ENCODE measurements at places on chromosomes 6 and 20.

DNA sequence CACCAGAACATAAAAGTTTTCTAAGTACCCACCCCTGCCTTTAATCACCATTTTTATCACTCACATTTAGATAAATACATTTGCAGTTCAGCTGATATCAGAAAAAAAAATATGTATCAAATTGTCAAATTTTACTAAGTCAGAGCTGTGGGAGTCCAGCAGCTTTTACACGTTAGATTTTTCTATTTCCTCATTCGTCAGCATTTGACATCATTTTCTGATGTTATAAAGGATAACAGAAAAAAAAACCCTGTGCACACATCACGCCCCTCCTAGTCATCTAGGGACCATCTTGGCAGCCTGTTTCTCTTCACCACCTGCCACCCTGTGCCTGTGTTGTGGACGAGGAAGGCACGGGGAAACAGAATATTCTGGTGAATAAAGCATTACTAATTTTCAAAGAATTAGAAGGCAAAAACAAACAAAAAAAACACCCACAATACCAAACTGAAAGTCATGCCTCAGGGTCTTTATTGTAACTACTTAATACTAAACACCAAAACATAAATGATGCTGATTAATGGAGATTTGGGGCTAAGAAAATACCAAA, 12.4 kb downstream of the B4GALT5 start:
- no peak for DNase-seq

GRCh38 chr6:45504947-45505346, 127.2 kb upstream of the SUPT3H start:
- DNase-seq, result peak; percentile 42

GRCh38 chr20:34015401-34016335, 22.0 kb downstream of the RALY start:
- peak; percentile 43 for DNase-seq

DNA sequence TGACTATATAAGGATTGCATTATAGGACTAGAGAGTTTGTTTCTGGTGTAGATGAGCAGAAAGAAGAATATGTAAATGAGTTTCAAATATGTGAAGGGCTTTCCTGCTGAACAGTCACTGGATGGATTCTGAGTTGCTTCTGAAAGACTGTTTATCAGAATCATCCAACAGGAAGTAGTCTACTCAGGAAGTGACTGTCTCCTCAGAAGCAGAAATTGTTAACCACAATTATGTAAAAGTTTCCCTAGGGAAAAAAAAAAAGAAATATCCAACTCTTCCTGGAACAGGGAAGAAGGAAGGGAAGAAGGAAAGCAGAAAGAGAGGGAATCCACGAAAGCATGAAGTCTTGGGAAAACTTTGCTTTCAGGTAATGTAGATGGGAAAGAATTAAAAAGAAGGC, 138.9 kb downstream of the TENT5A start:
- DNase-seq, result peak; percentile 25

DNA sequence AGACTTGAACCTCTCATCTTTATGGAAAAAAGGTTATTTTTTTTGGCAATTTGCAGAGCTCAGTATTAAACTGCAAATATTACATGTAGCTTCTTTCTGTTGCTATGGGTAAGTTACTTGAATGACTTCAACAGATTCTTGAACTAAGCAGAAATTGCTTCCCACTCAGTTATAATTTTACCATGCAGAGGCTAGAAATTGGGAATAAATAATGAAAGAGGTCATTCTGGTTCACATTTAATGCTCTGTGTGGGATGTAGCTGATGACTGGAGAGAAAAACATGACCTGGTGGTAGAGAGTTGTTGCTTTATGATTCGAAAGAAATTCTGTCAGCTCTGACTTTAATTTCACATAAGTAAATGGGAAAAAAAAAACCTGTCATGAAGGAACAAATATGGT, 16.8 kb upstream of the ADGB start:
- no peak for DNase-seq

DNA sequence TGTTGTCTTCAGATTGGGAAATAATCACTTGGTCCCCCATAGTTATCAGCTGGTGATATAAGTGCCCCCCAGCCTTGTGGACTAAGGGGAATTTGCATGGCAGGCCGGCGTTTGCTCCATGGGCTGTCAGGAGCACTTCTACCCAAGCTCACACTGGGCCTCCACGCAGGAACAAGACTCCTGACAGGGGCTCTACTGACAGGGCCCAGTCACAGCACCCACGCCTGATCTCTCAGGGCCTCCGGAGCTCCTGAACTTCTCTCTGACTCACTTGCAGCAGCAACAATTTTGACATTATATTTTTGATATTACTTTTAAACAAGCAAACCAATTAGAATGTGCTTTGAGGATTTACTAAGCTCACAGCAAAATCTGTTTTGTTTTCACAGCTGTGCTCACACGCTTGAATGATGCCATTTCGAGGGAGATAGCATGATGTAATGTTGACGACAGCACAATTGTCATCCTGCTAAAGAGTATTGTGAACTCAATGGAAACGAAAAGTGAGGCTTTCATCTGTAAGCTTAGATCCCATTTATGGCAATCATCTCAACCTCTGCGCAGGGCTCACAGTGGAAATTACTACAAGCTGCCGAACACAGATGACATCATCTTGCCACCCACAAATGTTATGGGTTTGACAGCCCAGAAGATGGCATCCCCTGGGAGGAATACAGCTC, 28.7 kb upstream of the TXNDC5 start:
- no peak for DNase-seq

DNA sequence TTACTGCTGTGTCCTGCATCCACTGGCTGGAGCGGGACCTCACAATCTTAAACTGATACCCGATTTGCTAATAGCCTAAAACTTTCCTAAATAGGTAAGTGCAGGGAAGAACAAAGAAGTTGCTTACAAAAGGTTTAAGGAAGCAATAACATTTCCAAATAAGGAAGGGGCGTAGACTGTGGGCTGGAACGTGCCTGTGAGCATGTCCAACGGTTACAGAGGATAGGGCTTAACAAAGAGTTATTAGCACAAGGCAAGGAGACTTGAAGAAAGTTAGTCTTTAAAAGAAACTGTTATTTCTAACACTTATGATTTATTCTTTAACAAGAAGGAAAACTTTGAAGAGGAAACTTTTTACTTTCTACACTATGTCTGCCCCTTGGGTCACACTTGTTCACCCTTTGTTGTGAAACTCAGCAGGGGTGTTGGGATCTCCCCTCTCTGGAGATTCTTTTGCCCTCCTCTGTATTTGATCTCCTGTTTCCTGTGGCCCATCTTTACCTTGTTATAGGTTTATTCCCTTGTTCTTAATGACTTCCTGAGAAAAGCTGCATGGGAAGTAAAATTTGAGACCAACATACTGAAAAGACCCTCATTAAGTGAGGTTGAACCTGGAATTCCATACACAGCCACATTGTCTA, 28.7 kb downstream of the KAT14 start:
- no peak for DNase-seq

DNA sequence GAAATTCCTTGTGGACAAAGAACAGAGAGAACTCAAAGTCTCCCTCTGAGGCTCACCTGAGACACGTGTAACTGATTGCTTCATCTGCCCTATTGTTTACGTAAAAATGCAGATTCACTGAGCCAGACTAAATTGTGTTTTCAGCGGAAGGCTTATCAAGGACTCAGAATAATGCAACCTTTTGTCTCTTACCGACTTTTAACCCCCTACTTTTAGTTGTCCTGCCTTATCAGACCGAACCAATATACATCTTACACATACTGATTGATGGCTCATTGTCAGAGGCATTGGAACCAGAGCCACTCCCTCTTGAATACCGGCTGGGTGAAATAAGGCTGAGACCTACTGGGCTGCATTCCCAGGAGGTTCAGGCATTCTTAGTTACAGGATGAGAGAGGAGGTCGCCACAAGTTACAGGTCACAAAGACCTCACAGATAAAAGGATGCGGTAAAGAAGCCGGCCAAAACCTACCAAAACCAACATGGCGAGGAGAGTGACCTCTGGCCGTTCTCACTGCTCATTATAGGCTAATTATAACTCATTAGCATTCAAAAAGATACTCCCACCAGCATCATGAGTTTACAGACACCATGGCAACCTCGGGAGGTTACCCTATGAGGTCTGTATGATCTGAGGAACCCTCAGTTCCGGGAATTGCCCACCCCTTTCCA, 95.5 kb upstream of the ZNF184 start:
- no peak for DNase-seq

DNA sequence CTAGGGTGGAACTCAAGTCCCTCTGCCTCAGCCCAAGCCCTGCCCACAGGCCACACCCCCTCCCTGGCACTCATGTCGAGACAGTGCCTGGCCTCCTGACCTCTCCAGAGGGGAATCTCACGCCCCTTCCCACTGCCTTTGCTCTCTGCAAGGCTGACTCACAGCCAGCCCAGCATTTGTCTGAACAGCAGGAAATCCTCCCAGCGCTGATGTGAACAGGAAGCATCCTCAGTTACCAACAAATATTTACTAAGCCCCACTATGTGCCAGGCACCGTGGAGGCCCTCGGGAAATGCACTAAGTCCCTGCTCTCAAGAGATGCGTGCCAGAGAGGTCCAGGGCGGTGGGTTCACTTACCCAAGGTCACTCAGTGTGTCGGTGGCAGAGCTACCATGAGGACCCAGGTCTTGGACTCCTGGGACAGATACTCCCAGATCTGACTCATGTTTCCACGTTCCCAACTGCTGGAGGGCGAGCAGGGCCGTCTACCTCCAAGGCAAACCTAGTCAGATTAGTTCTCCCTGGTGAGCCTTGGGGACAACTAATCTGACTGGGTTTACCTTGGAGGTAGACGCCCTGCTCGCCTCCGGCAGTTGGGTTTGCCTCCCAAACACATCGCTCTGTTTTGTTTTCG, 7.8 kb downstream of the ADA start:
- peak; percentile 80 for DNase-seq

- DNase-seq, result peak; percentile 24
These were observed 84.3 kb upstream of the TRAF3IP2 start for GRCh38 chr6:111689946-111690345.

GRCh38 chr6:142944124-142945048, 590 bp downstream of the HIVEP2 start:
- DNase-seq, result peak; percentile 74

GRCh38 chr6:10332111-10332510, 82.8 kb downstream of the TFAP2A start:
- DNase-seq, result no peak

GRCh38 chr20:41480054-41480770, 113.6 kb upstream of the EMILIN3 start:
- DNase-seq, result no peak

- DNase-seq, result no peak
These were observed 302.0 kb upstream of the STXBP5 start for GRCh38 chr6:146901940-146902816.

GRCh38 chr6:160992061-160992979, 751 bp downstream of the MAP3K4 start:
- DNase-seq, result peak; percentile 66

DNA sequence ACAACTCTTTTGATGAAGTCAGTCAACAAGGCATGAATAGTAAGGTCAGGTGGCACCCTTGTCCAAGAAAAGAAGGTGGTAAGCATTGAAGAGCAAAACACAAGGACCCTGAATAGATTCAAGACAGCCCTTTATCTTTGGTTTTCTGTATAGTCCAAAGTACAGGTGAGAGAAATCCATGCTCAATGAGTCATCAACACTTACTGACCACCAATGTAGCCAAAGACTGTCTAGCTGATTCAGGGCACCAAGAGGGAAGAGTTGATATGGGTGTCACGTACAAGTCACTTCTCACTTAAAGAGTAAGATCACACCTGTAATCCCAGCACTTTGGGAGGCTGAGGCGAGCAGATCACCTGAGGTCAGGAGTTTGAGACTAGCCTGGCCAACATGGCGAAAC, 528.3 kb downstream of the CD83 start:
- no peak for DNase-seq

GRCh38 chr6:39048481-39049399, at the start of gene GLP1R:
Gene GLP1R, plus strand, starts transcription at chr6:39048781. Its CDS starts 60 bp downstream, at chr6:39048841.
- DNase-seq, result no peak

GRCh38 chr20:24670341-24670872, 201.0 kb downstream of the SYNDIG1 start:
- no peak for DNase-seq

- DNase-seq, result no peak
These were observed 74.8 kb downstream of the PHACTR1 start for GRCh38 chr6:12791371-12791770.

DNA sequence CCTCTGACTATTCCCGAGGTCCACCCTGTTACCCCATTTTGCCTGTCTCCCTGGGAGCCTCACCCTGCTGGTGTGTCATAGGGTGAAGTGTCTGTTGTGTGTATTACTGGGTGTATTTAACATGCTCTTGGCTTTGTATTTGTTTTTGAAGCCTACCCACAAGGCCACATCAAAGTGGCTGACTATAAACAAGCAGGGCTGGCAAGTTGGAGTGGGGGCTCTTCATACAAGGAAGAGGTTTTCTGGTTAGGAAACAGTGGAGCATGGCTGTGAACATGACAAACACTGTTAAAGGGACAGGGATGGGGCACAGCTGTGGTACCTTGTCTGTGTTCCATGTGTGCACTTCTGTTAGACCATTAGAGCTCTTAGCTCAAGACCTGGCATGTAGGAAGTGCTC, 26.3 kb downstream of the HECA start:
- no peak for DNase-seq

DNA sequence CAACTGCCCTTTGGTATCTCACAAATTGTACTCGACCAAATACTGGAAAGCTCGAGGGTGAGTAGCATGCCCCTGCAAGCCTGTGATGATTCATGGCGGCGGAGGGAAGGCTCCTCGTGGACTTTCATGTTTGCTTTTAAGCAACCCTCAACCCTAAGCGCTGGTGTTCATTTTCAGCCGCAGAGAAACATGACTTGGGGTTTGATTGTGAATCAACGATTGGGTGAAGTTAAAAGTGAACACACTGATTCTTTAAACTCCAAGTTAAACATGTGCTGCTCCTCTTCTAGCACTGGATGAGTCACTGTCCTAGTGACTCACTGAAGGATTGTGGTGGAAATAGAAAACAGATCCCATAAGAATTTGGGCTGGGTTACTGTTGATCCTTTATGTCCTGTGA, 8.3 kb downstream of the CD109 start:
- peak; percentile 100 for DNase-seq

GRCh38 chr20:44199877-44200276, 10.7 kb downstream of the OSER1 start:
- no peak for DNase-seq
